ENCODE measurements at places on chromosomes 12 and 14.

DNA sequence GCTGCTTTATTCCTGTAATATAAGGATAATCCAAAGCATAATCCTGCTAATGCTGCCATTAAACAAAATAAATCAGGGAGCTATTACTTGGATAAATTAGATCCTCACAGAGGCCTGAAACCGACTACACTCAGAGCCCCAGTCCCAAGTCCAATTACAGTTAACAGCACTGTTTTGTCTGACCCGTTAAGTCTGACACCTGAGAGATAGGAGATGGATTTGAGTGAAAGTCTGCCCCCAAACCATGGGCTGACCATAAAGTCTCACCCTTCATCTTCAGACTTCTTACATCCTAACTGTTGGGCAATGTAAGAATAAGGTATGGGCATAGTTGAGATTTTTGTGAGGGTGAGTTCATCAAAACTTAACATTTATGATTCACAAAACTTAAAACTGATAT, 181.7 kb downstream of the PLCZ1 start:
- DNase-seq = no peak

DNA sequence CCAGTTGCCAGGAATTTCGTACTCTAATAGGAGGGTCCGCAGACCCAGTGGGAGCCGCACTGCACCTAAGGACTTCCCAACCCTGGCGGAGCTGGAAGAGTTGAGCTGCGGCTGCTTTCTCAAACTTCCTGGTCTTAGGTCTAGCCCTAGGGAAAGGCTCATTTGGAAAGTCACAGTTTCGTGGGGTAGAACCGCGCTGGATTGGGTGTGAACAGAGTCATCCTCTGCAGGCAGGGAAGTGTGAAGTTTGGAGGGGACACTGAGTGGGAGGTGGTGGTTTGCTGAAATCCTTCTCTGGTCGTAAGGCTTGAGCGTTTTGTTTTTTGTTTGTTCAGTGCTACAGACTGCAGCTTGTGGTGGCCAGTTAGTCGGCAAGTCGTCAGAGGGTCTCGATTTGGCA, 18.8 kb downstream of the PRKAB1 start:
- no peak for DNase-seq

- no peak for DNase-seq
These were observed 1.2 kb upstream of the IFT81 start for GRCh38 chr12:110122929-110123328.

DNA sequence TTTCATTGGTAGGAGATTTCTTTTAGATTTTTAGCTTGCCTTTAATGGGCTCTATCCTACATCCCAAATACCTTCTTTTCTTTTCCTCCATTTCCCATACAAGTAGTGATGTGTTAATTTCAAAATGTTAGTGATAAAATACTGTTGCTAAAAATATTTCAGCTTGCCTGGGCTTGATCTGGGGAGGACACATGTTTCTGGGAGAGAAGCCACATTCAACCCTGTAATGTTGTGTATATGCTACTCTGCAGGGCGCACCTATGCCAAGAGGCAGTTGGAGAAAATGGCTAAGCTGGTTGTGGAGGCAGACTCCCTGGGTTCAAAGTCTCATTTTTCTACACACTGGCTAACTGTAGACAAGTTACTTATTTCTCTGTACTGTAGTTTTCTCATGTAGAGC, 26.3 kb downstream of the FLRT2 start:
- DNase-seq = no peak

GRCh38 chr12:131044760-131045381, 91.2 kb downstream of the ADGRD1 start:
- DNase-seq = no peak

DNA sequence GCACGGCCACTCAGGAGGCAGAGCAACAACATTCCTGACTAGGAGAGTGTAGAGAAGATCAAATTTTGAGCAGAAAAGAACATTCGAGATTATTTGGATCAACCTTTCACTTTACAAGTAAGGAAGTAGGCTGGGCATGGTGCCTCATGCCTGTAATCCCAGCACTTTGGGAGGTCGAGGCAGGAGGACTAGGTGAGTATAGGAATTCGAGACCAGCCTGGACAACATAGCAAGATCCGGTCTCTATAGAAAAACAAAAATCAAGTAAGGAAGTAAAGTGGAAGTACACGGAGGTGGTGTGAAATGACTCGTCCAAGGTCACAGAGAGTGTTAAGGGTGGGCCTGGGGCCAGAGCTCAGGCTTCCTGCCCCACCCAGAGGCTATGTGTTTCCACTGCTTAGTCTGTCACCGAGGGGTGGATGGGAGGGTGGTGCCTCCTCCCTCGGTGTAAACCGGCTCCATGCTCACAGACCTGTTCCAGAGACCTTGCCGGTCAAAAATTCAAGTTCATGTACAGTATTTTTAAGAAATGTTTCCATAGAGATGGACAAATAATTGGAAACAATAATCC, 51.9 kb downstream of the MAP1LC3B2 start:
- DNase-seq = no peak

- no peak for DNase-seq
These were observed 4.8 kb downstream of the TMEM229B start for GRCh38 chr14:67483579-67484285.

- peak; percentile 38 for DNase-seq
These were observed 65.3 kb downstream of the IFT43 start for GRCh38 chr14:76050797-76051392.

DNA sequence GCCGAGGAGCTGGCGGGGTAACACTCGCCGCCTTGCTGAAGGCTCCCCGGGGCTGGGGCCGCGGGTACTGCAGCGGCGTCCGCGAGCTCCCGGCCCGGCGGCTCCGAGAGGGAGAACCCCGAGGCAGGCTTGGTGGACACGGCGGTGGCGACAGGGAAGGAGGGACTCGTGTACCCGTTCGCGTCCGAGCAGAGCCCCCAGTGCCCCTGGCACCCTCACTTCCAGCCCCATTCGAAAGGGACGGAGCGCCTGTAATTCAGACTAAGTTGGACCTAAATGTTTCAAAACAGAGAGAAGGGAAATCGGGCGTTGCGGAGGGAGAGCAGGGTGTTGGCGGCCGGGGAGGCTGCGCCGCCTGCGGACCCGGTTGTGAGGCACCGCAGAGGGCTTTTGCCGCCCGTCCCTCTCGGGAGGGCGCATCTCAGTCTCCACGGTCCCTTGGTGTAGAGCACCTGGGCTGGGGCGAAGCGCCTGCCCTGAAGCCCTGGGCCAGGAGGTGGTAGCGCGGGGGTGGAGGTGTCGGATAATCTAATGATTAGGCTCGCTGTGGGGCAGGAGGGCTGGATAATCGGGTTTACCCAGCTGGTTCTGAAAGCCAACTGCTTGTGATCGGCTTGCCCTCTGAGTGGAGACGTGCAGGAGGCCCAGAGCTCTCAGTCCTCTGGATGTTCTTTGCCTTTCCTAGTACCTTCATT, 771 bp downstream of the DAAM1 start:
- peak; percentile 20 for DNase-seq

DNA sequence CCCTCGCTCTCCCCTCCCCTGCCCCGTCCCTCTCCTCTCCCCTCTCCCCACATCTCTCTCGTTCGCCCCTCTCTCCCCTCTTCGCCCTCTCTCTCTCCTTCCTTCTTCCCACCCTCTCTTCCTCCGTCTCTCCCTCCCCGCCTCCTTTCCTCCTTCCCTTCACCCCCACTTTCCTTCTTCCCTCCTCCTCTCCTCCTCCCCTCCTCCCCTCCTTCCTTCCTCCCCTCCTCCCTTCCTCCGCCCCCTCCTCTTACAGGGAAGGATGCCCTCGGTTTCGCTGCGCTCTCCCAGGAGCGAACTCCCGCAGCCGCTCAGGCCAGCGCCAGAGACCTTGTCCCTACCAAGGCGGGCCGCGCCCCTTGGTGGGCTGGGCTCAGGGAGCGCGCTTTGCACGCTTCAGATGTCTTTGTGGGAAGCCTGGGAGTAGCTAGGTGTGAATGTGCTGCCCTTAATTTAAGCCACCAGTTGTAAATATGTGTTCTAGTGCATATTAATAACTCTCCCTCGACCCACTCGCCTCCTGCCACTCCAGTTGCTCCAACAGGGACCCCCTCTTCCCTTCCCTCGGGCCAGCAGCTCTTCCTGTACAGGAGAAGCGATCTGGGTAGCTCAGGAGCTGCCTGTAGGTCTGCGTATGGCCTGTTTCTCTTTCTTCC, 13.3 kb upstream of the MAP3K9 start:
- no peak for DNase-seq

DNA sequence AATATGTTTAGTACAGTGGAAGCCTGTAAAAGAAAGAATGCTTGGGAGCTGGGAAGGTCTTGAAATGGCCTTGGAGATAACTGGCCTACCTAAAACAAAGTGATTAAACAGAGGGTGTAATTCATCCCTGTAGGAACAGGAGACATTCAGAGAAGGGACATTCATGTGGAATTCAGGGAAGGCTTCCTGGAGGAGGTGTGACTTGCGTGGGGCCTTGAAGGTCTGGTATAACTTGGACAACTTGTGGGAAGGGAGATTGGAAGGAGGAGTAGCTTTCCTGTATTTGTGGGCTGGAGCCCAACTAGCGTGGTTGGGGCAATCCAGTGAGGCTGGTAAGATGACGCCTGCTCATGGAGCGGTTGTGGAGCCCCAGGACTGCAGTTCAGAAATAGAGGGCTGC, 156.4 kb downstream of the AACS start:
- DNase-seq = no peak

DNA sequence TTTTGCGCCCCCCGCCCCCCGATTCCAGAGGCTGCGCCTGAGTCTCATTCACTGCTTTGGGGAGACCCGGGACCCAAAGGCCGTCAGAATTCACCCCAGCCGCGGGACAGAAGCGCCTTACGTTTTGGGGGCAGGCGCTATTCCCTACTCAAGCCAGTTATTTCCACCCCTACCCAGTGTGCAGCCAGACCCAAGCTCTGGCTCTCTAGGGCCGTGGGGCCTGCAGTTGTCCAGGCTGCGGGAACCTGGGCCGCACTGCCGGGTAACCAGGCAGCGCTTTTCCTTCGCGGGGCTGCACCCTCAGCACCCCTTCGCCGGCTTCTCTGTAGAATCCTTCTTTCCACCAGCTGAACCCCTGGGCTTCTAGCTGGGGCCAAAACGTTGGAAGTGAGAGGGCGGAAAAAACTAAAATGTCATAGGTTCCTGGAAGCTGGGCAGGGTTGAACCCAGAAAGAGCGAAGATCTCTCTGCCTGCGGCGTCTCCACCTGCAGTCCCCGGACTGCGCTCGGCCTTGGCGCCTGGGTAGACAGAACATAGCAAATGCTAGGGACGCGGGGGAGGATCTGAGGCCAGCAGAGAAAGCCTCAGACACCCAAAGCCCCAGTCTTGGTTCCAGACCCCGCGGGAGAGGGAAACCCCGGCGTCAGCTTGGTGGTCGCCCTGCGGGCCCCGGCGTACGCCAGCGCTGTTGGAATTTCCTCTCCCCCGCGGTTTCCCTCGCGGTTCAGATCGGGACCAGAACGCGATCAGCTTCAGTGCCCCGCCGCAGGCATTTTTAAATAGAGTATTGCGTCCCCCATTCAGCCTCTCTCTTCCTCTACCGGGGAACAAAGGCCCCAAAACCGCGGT, 18.3 kb downstream of the TBX3 start:
- no peak for DNase-seq

- DNase-seq = no peak
These were observed 50.0 kb upstream of the EVL start for GRCh38 chr14:100015251-100015655.

- no peak for DNase-seq
These were observed 71.4 kb downstream of the PLXNC1 start for GRCh38 chr12:94219622-94220302.
